ENCODE measurements at places on chromosomes 2 and 18.

GRCh38 chr18:23673725-23674124 is 11.0 kb upstream of the ANKRD29 start:
- no peak for DNase-seq

GRCh38 chr2:241425368-241425767 is 69.3 kb downstream of the FARP2 start:
- no peak for DNase-seq

GRCh38 chr2:73776869-73777519 is 2.9 kb downstream of the DUSP11 start:
- no peak for DNase-seq

GRCh38 chr2:69715964-69716363 is 26.0 kb upstream of the ANXA4 start:
- no peak for DNase-seq

DNA sequence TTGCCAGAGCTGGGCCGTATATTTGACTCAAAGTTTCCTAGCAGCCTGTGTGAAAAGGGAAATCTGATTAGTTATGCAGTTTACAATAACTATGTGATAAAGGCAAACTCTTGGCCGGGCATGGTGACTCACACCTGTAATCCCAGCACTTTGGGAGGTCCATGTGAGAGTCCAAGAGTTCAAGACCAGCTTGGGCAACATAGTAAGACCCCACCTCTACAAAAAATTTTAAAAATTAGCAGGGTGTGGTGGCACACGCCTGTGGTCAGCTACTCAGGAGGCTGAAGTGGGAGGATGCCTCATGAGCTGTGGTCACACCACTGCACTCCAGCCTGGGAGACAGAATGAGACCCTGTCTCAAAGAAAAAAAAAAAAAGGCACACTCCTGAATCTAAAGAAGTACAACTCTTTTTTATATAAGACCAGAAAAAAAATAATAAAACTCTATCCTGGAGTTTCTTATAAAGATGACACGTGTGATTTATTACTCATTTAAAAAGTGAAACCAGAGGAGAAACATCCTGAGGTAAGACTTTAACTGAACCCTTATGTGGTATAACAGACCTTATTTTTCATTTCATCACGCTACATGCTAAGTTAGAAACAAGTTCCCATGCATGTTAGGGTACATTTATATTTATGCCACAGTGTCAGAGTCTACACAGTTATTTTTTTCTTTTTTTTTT is 32.6 kb upstream of the KCMF1 start:
- DNase-seq: no peak

GRCh38 chr2:186588940-186589611 is 780 bp upstream of the ITGAV start:
- peak; percentile 18 for DNase-seq

- no peak for DNase-seq
Observed at GRCh38 chr2:120384486-120385354, 38.8 kb downstream of the INHBB start.

DNA sequence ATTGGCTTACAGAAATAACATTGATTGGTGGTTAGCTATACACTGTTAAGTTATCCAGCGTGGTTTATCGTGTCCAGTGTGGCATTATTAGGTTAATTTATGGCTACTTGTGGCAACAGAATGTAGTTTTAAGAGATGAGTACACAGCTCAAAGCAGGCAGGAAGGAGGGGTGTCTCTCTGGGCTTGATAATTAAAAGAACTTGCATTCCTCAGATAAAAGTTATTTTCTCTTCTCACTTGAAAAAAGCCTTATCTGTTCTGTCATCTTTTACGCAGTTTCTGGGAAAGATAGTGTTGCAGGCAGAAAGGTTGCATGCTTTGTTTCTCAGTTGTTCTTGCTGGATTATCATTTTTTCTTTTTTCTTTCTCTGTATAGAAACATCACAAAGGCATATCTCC is 154.4 kb upstream of the COL3A1 start:
- DNase-seq: no peak

GRCh38 chr2:236171680-236172254 is 3.6 kb upstream of the GBX2 start:
- DNase-seq: no peak

DNA sequence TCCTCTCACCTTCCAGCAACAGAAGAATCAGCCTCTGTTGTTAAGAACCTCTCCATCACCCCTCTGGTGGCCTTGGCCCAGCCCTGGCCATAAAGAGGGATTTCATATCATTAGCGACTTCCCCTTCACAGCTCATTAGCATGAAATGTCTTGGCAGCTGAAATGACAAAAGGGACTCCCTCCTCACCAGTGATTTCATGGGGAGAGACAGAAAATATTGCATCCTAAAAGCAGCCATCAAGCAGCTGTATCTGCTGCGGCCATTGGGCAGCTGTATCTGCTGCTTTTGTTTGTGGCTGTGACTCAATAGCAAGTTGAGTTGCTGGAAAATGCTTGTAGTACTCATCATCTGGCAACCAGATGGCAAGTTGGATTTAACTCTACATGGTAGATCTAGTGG is 105.9 kb upstream of the RMDN2 start:
- DNase-seq: no peak

DNA sequence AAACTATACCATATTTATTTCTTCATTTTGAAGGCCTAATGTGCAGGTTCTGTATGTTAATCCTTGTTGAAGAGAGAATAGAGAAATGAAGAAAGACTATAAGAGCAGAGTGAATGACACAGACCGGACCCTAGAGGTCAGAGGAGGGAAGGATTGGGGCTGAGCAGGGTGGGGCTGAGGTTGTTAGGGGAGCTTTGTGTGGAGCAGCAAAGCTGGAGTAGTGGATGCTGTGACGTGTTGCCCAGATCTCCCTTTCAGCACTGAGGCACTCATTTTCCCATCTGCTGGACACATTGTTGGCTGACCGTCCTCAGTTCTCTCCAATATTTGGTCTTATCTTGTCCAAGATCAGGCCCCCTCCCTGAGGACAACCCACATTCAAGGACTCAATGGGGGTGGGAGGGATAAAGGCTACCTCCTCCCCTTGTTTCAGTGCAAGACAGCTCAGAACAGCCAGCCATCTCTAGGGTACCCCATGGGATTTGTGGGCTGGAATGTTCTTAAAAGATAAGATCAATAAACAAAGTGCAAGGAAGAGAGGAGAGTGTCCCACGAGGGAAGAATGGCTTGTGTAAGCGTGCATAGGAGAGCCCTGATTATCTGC is 143.6 kb downstream of the TDRD15 start:
- DNase-seq: no peak

GRCh38 chr2:172380436-172381274 is 46.7 kb upstream of the ITGA6 start:
- no peak for DNase-seq

GRCh38 chr2:179224361-179224760 is 40.3 kb downstream of the SESTD1 start:
- no peak for DNase-seq

DNA sequence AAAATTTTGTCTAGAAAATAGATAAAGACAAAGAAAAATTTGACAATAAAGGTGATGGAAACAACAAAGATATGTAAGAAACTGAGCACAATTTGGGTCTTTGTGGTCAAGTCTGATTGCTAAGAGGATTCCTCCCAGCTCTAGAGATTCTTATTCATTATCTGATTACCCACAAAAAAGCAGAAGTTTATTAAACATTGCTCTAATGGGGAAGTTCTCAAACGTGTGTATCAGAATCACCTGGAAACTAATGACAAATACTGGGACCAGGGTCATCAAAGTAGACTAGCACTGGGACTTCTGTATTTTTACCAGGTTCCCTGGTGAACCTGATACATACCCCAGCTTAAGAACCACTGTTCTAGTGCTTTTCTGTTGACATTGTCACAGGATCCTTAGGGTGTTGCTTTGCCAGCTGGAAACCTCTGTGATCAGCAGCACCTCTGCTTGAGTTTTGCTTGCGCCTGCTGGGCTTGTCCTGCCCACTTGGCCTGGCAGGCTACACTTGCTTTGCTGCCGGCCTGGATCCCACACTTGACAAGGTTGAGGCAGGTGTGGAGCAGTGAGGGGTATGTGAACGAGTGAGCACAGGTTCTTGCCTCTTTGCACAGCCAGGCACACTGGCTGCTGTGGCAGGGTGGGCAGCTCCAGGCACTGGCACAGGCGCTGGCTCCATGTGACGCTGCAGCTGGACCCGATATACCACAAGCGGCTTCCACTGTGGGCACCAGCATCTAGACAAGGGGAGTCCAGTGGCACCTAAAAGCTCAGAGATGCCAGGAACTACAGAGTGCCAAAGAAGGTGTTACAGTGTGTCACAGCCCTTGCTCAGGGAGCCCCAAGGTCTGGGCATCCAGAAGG is 6.2 kb upstream of the GORASP2 start:
- DNase-seq: no peak

DNA sequence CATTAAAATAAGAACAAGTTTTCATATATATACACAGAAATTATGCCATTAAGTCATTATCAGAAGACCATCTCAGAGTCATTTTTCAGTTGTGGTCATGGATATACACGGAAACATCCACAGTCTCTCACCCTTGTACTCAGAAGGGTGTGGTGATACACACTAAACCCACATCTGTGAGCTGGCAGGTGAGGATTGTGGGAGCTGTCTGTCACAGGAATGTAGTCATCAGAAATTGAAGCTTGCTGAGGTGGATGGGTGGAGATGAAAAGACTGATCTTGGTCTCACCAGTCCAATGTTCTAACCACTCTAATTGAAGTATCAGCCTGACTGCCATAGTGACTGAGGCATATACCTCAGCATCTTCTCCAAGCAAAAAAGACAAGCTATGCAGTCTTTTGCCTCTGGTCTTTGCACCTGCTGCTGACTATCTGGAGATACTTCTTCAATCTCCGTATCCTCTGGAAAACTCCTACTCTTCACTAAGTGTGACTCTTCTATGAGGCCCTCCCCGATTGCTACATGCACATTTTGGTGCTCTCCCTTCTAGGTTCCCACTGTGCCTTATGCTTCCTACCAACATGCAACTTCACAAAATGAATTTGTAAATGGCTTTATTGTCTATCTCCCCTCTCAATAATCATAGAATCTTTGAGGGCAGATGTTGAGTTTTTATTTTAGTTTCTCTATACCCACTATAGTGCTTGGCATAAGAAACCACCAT is 232.8 kb downstream of the DYM start:
- no peak for DNase-seq

DNA sequence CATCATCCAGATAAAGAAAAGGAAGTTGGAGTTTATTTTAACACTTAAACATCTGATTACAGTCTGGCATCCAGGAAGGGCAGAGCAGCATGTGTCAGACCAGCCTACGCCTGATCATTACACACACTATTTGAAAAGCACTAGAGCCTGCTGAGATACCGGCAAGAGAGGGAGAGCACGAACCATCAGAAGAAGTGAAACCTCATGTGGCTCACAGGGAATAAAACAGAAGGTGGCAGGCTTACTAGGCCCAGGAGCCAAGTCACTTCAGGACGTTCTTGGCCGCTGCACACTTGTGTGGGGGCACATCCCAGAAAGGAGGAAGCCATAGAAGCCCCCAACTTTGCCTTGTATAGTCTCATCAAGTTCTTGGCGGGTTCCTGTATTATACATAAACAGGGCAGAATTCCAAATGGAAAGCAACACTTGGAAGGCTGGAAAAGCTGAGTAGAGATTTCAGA is 105.5 kb downstream of the UGGT1 start:
- no peak for DNase-seq

DNA sequence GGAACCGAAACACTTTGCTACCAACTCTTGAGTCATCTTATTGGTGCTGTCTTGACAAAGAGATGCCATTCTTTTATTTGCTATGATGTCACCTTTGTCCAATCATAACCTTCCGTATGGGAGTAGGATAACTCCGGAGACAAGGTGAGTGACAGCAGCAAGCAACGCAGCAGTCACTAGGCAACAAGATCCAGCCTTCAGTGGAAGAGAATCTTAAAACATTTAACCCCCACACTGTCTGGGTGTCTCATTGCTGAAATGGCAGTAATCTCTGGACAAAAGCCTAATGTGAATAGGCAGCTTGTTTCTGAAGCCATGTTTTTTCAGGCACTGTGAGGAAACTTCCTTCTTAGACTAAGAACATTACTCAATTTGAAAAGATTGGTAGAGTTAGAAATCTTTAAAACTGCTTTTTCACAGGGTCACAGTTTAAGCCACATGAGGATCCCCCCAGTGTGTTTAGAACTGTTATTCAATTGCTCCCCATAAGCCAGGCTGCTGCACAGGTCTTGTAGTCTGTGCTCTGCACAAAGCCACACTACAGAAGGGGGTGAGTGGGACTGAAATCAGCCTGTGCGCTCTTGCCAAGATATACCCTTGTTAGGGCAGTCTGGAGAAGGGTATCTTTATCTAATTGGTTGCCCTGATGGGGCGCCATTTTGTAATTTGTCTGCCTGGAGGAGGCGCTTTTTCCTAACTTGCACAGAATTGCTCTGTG is 131.5 kb upstream of the STON1 start:
- DNase-seq: no peak

- DNase-seq: no peak
Observed at GRCh38 chr18:69213842-69214241, 186.8 kb upstream of the DOK6 start.

DNA sequence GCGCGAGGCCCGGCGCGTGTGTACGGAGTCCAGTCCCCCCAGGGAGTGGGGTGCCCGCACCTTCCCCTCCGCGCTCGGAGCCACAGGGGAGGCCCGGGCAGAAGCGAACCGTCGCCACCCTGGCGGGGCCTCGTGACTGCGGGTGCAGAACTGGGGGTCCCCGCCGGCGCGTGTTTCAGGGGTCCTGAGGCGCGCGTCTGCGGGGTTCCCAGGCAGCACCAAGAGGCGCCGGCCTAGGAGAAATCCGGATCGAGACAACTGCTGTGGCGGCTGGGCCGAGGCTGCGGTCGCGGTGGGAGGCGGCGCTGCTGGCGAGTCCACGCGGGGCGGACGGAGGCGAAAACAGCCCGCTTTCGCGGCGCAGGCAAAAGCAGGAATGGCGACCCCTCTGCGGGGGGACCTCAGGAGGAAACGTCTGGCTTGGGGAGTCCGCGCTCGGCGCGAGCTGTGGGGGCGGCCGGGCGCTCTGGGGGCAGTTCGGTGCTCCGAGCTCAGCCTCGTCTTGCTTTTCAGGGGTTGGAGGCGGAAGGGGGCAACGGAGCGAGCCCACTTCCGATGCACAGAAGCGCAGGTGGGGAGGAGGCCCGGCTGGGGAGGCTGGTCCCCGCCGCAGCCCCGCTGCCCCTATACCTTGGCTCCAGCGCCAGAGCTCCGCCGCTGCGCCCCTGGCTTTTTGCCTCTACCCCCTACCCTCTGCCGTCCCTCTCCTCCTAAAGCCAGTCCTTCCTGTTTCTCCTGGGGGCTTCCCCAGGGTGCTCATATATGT is 81.5 kb upstream of the LDLRAD4 start:
- DNase-seq: no peak

- DNase-seq: no peak
Observed at GRCh38 chr18:4987452-4988405, 209.3 kb downstream of the AKAIN1 start.

- DNase-seq: no peak
Observed at GRCh38 chr2:101628030-101628392, 69.5 kb upstream of the MAP4K4 start.
